Dermis microvascular lymphatic vessel endothelial cell (primary cell): ENCODE measurements at places on chromosomes 4 and X. TPM values are rescaled to one million over a fixed set of nuclear protein-coding genes. Genes with fewer than 3 reads are reported as not detected.
A peak's percentile ranks its signal among the peaks of the same experiment; 100 is the strongest.

The PABPC1L2B gene
- total RNA-seq = not detected in 2 replicates

The FHDC1 gene
- 0.13 and 0.51 TPM in 2 replicates for total RNA-seq

The KLHL4 gene
- total RNA-seq = 82.5 and 157 TPM in 2 replicates

The CTAG2 gene
- total RNA-seq = not detected in 2 replicates

The VCX3A gene
- total RNA-seq = not detected in 2 replicates

The BANK1 gene
- under 0.01 TPM in 2 replicates for total RNA-seq

The CYSLTR1 gene
- total RNA-seq = under 0.01 TPM in 2 replicates

- DNase-seq = peak; percentile 62
Observed at GRCh38 chr4:26410385-26411293, 79.6 kb downstream of the CCKAR start.

DNA sequence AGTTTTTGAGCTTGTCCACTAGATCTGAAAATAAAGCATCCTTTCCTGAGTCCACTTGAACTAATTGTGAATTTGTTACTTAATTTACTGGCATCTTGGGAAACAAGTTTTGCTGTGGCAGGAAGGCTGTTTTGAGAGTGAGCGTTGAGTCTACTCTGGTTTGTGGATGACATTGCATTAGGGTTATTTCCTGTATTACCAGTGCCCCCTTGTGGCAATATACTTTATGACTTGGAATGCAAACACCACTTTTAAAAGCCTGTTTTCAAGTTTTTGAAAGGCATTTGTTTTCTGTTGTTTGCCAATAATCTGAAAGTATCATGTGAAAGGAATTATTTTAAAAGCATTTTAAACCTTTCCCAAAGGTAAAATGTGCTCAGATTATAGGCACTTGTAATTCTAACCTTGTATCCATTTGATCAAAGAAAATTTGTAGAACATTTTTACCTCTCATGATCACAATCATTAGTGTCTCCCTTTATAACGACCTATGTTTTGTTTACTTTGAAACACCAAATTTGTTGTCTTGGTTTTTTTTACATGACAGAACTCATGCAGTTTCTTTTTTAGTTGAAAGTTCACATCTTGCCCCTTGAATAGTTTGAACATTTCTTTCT, 18.0 kb upstream of the CYP2U1 start:
- peak; percentile 71 for DNase-seq

DNA sequence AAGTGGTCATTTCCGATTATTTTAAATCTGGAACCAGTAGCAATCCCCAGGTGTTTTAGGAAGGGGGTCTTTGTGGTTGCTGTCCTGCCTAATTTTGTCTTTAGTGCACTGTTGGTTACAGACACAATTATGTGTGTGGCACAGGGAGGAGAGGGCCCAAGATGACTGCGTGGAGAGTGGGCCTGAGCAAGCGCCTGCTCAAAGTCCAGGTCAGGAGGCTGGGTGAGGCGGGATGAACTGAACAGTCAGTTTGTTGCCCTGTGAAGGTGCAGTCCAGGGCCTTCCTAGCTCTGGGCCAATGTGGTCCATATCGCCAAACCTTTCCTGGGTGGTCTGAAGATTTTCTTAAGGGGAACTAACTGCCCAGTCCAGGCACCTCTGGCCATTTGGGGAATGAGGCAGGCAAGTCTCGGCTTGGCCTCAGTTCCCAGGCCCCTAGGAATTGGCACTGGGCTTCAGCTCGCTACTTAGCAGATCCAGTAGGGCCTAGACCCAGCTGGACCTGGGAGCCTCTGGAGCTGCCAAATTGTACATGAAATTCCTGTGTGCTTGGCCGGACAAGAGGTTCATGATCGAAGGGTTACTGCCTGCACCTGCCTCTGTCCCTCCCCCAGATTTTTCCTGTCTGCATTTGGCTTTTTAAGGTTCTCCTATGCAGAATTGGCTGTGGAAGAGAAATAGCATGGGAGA, 47.6 kb downstream of the ANAPC4 start:
- DNase-seq = no peak

- no peak for DNase-seq
Observed at GRCh38 chrX:24148121-24148520, 1.4 kb upstream of the ZFX start.

DNA sequence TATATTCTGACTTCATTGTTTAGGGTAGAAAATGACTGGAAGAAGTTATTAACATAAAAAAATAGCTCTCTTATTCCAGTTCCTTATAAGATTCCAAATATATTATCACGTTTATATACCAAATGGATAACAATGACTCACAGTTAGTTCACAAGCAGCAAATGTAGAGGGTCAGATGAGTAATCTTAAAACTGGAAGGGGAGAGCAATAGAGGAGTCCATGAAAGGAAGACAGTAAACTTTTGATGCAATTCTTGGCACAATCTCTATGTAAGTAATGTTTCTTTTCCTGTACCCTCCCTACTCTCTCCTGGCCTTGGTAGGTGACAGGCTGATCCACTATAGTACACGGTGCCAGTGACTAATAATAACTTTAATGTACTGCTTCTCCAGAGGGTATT, 259.0 kb upstream of the TRPC5 start:
- no peak for DNase-seq

DNA sequence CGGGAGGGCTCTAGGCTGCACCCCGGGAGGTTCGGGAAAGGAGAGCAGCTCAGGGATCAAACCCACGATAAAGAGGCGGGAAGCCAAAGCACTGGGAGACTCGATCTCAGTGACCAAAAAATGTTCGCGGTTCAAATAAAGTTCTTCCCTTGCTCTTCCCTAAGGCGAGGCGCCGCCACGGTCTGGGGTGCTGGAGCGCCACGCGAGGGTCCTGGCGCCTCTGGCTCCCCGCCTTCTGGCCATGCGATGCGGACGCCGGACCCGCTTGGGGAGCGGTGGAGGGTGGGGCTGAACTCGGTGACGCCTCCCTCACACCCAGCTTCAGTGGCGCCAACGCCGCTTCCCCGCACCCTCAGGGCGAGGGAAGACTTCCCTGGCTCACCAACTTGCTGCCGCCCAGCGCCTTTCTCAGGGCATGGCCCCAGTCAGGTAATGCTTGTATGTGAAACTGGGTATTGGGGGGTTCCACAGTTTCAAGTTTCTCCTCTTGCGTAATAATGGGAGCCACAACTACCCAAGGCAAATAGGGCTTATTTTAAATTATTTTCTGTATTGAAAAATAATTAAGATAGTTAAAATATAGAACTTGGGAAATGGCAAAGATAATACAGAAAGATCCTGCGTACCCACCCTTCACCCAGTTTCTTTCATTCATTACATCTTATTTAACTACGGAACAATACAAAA, at the start of gene QRFPR:
TSS of gene QRFPR (minus strand) at position 243 of the 687 bp plus-strand sequence. CDS start 371 bp downstream, outside the sequence.
- DNase-seq = no peak

DNA sequence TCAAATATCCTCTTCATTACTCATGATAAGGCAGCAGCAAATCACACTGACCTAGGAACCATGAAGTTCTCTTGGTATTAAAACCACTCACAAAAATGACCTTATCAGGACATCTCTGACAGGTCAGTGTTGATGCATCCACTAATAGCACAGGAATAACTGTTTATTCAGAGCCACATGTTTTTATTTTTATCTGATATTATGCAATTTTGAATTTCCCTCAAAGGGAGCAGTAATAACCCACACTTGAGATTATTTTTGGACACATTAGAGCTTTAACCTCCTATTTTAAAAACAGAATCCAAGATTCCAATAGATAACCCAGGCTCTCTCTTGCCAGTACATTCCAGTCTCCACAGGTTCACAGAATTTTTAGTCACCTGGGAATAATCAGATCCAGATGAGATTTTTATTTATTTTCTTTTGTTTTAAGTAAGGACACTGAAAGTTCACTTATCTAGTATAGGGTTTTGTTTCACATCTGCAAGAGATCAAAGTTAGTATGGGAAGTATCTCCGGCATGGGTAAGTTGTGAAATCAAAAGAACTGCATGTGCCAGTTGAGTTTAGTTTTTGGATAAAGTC, 36.3 kb upstream of the MYOZ2 start:
- DNase-seq = no peak

- DNase-seq = no peak
Observed at GRCh38 chrX:97909245-97909644, 1025.5 kb downstream of the RPA4 start.

DNA sequence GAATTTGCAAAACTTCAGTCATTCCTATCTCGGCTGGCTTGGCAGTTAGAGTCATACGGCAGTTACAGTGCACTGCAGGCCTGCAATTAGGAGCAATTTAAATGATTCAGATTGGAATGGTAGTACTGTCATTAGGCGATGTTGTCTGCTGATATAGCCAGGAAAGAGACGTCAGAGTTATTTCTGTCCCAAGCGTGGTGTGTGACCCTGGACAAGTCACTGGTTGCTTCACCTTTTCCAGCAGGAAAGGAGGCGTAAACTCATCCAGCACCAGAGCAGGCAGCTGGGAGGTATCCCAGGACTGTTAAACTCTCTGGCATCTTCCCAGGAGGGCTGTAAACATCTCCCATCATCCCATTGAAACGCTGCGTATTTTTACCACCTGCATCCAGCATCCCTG, 836 bp upstream of the LNX1 start:
- DNase-seq = peak; percentile 61
